Glutamatergic neuron (in vitro differentiated cells): ENCODE measurements at places on chromosomes 3 and 15.

GRCh38 chr15:63034578-63034977 lies 8.0 kb upstream of the TPM1 start:
- no peak for DNase-seq

GRCh38 chr3:149898771-149899170 lies 71.9 kb downstream of the PFN2 start:
- no peak for DNase-seq

DNA sequence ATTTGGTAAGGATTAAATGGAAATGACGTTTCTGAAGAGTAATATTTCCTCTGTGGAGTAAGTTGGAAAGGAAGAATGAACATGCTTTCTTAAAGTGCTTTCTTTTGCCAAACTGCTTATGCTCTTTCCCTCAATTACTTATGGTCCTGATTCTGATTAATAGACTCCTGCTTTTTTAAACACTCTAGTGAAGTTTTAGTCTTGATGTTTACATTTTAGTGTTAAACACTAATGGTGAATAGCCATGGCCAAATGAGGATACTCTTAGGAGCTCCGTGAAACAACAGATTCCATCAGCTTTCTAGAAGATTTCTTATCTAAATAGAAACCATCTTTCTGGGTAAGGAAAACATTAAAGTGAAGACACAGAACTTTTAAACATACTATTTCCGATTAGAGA lies 117.6 kb downstream of the P3H2 start:
- no peak for DNase-seq

DNA sequence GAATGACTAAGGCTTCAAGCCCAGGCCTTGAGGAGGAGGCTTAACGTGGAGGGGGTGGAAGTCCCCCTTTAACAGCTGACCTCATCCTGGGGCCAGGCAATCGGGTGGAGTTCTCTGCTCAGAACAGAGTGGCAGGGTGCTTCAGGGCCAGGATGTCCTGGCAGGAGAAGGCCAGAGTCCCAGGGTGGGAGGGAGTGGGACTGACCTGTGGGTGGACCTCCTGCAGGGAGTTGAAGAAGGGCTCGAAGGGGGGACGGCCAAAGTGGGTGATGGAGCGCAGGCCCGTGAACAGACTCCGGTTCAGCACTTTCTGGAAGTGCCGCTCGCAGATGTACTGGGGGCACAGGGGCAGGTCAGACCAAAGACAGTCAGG lies 19.6 kb downstream of the DUOX2 start:
- DNase-seq = no peak

GRCh38 chr3:160806094-160806493 lies 50.1 kb downstream of the PPM1L start:
- DNase-seq = no peak

- DNase-seq = no peak
Observed at GRCh38 chr15:47331829-47332393, 385.4 kb upstream of the SEMA6D start.

GRCh38 chr3:106071306-106071705 lies 202.5 kb upstream of the CBLB start:
- DNase-seq = no peak

- no peak for DNase-seq
Observed at GRCh38 chr3:70853161-70853944, 540.9 kb upstream of the MDFIC2 start.

DNA sequence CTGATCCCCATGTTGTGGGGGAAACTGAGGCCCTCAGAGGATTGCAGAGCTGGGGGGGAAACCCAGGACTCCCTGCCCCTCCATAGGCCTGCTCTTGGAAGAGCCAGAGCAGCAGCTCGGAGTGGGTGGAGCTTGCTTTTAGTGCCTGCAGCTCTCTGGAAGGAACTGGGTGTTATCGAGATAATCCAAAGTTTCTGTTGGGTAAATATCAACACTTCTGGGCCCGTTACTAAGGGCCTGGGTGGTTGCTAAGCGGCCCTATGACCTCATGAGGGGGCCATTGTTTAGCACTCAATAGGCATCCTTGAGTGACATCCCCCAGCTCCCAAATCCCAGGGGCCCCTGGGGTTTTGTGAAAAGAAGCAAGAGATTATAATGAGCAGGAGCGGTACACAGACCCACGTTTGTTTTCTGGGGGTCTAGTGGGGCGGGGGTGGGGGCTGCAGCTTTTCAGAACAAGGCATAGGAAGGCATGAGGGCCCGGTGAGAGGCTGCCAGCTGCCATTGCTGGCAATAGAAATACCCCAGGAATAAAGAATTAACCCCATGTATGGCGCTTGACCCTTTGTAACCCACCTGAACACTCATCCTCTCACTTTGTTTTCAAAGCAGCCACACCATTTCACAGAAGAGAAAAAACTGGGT lies 48.3 kb upstream of the ATP2B2 start:
- peak; percentile 73 for DNase-seq

DNA sequence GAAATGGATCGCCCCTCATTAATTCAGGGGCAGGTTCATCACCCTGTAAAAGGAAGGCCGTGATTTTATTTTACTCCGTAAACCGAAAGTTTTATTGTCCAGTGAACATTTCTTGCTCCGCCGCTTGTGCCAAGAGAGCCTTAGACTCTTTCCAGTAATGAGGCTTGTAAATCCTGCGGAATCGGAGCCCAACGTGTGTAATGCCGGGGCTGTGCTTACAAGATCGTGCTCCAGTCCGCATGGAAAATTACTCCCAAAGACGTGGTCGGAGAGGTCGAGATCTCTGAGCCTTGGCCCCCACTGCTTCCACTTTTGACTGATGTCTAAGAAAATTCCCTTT lies 649 bp upstream of the PLOD2 start:
- DNase-seq = peak; percentile 21

DNA sequence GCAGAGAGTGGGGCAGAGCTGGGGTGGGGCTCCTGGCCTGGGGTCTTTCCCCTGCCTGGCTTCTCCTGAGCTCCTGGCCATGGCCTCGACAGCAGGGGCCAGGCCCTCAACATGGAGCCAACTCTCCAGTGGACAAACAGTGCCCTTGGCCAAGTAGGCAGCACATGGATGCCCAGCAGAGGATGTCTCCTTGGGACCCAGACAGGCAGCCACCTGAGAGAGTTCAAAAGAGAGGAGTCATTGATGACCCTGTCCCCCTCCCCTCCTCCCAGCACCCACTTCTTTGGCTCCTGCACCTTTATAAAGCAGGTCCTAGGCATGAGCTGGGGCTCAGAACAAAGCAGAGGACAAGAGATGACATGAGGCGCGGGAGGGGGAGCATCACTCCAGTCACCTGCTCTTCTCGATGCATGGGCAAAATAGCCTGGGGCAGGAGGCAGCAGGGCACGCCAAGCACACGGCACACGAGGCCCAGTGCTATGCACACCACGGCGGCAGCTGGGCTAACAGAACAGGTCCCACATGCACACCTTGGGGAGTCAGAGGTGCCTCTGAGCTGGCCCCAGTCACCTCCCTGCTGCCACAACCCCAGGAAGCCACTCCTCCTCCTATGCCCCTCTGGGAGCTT lies 27.4 kb downstream of the SHISA5 start:
- DNase-seq = no peak

- DNase-seq = no peak
Observed at GRCh38 chr3:186362988-186363387, 954 bp upstream of the DGKG start.

DNA sequence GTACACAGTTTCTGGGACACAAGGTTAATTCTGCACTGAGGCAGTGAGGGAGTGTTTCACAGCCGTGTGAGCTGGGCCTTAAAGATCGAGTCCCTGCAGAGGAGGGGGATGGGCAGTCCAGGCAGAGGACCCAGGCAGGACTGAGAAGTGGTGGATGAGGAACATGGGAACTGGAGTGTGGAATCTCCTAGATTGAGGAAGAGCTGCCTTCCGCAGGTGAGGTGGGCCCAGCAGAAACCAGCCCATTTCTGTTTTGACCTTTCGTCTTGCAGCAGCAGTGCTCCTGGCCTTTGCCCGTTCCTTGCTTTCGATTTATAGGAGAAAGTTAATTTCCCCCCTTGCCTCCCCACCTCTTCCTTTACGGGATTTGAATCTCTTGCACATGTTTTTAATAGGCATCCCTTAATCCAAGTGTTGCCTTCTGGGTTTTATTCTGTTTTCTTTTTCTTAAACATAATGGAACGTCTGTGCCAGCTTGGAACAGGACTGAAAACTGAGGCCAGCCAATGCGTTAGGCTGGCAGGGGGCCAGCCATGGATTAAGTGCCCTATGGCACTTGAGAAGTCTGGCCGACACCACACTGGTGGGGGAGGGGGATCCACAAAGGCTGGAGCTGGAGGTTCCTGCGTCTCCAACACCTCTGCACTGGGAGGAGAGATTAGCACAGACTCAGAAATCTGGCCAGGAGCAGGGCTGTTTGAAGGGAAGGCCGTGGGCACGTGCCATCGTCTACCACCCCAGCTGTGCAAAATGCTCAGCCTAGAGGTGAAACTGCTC lies 78.1 kb downstream of the AAGAB start:
- no peak for DNase-seq

- no peak for DNase-seq
Observed at GRCh38 chr15:83100097-83100646, 7.3 kb upstream of the TM6SF1 start.

DNA sequence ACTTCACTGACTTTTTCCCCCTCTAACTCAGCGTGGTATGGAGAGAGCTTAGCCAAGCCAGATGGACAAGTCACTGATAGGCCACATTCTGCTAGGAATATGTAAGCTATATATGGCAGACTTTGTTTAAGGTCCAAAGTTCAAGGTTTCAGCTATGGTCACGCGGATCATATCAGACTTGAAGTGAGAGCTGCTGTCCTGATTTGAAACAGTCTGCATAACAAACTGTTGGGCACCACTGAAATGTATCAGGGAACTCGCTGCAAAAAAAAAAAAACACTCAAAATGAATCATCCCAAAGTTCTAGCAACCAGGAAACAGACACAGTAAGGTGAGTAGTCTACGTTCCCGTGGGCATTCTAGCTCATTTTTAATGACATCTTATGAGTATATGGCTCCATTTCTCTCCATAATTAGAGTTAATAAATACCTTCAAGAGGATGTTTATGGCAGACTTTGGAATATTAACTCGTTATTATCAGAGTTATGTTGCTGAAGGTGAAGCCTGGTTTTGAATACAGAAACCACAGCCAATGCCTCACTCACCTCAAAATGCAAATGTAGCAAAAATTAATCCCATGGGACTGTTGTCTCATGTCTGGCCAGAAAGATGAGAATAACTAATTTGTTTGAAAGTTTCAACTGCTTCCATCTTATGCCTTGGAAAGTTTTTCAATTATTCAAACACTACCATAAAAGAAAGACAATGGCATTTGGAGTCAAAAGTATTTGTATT lies 12.3 kb downstream of the DPH3 start:
- no peak for DNase-seq

DNA sequence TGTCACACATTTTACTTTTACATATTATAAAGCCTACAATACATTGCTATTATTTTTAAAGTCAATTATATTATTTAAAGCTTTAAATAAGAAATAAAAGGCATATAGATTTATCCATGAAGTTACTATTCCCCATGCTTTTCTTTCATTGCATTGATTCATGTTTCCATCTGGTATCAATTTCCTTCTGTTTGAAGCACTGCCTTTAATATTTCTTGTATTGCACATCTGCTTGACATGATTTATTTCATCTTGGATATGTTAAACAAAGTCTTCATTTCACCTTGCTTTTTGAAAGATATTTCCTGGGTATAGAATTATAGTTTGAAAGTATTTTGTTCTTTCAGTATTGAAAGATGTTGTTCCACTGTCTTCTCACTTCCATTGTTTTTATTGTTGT lies 174.3 kb upstream of the MBNL1 start:
- DNase-seq = no peak

- DNase-seq = no peak
Observed at GRCh38 chr15:70086636-70087035, 11.1 kb downstream of the TLE3 start.

DNA sequence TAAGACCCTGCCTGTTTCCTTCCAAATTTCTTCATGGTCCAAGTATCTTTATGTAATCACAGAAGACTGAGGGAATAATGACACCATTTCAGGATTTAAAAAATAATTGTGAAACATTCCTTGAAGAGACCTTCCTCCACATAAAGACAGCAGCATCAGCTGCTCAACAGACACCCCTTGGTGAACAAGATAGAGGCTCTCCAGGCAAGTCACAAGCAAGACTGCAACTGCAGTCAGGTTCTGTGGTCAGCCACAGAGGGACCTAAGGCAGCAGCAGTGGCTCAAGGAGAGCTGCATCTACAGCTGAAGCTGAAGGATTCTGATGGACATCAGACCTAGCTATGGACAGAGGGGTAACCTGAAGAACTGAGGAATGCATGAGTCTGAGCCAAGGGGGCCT lies 97.2 kb upstream of the C3orf80 start:
- DNase-seq = no peak

DNA sequence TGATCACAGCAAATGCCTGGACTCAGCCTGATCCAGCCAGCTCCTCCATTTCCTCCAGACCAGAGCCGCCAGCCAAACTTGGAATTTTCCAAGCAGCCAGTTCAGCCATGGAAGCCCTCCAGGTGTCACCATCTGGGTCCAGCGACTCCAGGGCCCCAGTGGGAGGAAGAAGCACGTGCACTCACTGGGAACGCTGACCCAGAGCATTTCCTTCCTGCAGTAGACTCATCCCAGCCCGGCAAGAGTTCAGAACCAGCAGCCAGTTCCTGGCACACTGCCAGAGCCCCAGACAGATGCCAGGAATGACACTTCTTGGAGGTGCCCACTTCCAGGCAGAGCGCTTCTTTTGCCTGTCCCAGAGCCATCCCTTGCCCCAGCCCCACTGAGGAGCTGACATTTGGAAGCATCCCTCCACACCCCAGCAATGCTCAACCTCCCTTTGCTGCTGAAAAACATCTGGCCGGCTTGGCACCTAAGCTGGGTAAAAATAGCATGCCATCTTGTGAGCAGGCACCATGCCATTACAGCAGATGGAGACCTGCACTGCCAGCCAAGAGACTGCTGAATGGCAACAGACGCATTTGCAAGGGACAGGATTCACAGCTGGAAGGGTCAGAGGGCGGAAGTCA lies 460.3 kb upstream of the PROK2 start:
- peak; percentile 45 for DNase-seq

GRCh38 chr3:95387242-95388021 lies 1324.6 kb downstream of the NSUN3 start:
- no peak for DNase-seq

DNA sequence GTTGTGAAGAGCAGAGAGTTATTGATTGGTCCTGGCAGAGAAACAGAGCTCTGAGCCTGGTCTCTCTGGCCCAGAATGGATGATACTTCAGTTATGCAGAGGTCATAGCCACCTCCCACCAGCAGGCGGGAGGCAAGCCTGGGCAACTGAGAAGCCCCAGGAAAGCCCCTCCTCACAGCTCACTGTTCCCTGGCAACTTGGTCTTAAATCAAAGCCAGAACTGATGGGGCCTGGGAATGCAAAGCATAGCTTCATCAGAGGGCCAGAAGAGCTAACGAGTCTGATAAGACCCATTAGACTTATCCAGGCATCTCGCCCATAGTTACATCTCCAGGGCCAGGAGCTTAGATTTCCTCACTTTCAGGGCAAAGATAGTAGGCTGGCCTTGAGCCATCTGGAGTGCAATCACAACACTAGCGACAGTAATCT lies 5.5 kb upstream of the COLQ start:
- peak; percentile 55 for DNase-seq

DNA sequence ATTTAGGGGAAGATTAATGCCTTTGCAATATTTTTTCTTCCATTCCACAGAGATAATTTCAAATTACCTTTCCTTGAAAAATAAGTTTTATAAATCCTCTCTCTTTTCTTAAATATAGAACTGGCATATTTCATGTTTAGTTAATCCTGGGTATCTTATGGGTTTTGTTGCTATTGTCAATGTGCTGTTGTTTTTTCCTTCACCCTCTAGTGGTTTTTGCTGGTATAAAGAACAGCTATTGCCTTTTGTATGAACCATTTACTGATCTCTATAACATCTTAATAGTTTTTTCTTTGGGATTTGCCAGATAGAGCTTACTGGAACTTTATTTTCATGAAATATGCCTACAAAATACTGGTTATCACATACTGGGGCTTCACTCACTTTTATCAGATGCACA lies 359.6 kb upstream of the DPPA4 start:
- no peak for DNase-seq
